Fibroblast of lung (primary cell): ENCODE measurements at places on chromosomes 5 and 9. TPM values are rescaled to one million over a fixed set of nuclear protein-coding genes. Genes with fewer than 3 reads are reported as not detected.

HARS2 gene
- 26.2 and 30.1 TPM in 2 replicates for total RNA-seq

GZMA gene
- total RNA-seq, result not detected in 2 replicates

RAB3C gene
- not detected in 2 replicates for total RNA-seq

GRXCR2 gene
- total RNA-seq, result not detected in 2 replicates

RLN1 gene
- total RNA-seq, result not detected in 2 replicates

RALGDS gene
- total RNA-seq, result 16.2 and 23.6 TPM in 2 replicates

IFNA5 gene
- total RNA-seq, result not detected in 2 replicates

DPYSL3 gene
- 135 and 206 TPM in 2 replicates for total RNA-seq

EFNA5 gene
- 1.8 and 3.5 TPM in 2 replicates for total RNA-seq

COL23A1 gene
- total RNA-seq, result under 0.01 TPM in 1 of 2 replicates, not detected in the other

RRAGA gene
- total RNA-seq, result 43.1 and 62.9 TPM in 2 replicates

BAAT gene
- total RNA-seq, result not detected in 2 replicates

AK1 gene
- total RNA-seq, result 46.7 and 47.6 TPM in 2 replicates

EQTN gene
- total RNA-seq, result not detected in 2 replicates

KCNMB1 gene
- not detected in 2 replicates for total RNA-seq

AKNA gene
- total RNA-seq, result 9.8 and 19.3 TPM in 2 replicates

NMUR2 gene
- total RNA-seq, result not detected in 2 replicates

PTPRD gene
- 3.3 and 4.8 TPM in 2 replicates for total RNA-seq

LRRC70 gene
- total RNA-seq, result 0.51 and 1.3 TPM in 2 replicates

SEMA5A gene
- total RNA-seq, result 17.7 and 30.6 TPM in 2 replicates

SMIM33 gene
- not detected in 2 replicates for total RNA-seq

KIF4B gene
- total RNA-seq, result under 0.01 TPM in 2 replicates

LCN1 gene
- total RNA-seq, result not detected in 2 replicates

ANKRD33B gene
- 4.1 and 7.8 TPM in 2 replicates for total RNA-seq

PSAT1 gene
- 85.0 and 115 TPM in 2 replicates for total RNA-seq

SPARC gene
- total RNA-seq, result 408 and 448 TPM in 2 replicates

HOMER1 gene
- total RNA-seq, result 6.8 and 8.7 TPM in 2 replicates

FOXD4L4 gene
- total RNA-seq, result 0.26 TPM in 1 of 2 replicates, not detected in the other

GM2A gene
- 24.9 and 28.2 TPM in 2 replicates for total RNA-seq

PCA3 gene
- not detected in 2 replicates for total RNA-seq

F2RL1 gene
- 20.8 and 25.1 TPM in 2 replicates for total RNA-seq

SOX30 gene
- under 0.01 TPM in 1 of 2 replicates, not detected in the other for total RNA-seq

GMCL2 gene
- total RNA-seq, result under 0.01 TPM in 2 replicates

RNF224 gene
- total RNA-seq, result under 0.01 TPM in 1 of 2 replicates, not detected in the other

STARD4 gene
- 88.6 and 154 TPM in 2 replicates for total RNA-seq

NTNG2 gene
- total RNA-seq, result 0.77 and 2.1 TPM in 2 replicates

CTXN3 gene
- total RNA-seq, result not detected in 2 replicates

PKD2L2 gene
- 0.26 TPM in 1 of 2 replicates, not detected in the other for total RNA-seq

GTF3C5 gene
- 32.4 TPM in 2 replicates for total RNA-seq

ADAMTS12 gene
- 6.4 and 10.7 TPM in 2 replicates for total RNA-seq
